ENCODE measurements at places on chromosomes 1 and 21.

- no peak for DNase-seq
Measured at GRCh38 chr21:35579520-35580293, 480.6 kb downstream of the SETD4 start.

DNA sequence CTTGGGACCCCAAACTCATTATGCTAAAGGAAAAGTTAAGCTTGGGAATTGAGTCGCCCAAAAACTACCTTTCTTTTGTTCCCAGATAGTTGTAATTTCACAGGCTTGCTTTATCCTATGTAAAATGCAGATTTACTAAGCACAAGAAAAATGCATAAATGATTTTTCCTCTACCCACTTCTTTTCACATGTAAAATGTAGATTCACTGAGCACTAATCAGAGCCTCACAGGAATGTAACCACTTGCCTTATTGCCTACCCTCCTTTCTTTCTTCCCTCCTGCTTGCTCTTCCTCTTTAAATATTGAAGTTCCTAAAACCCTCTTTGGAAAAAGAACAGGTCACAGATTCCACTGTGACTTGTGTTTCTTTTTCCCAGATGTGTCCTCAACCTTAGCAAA lies 18.3 kb downstream of the CAPN8 start:
- DNase-seq: no peak

DNA sequence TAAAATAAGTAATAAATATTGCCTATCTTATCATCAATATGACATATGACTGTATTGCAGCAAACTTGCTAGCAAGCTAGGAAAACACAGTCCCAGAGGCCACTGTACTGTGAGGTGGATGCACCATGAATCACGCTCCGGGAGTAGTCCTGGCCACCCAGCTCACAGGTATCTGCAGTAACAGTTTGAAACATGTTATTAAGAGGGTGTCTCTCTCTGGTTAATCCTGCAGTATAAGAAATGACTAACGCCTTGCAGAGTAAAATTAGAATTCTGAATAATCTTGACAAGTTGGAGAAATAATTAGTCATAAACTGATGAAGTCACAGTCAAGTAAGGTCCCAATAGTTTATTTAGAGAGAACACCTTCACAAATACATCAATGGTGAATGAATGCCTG lies 34.0 kb upstream of the DPT start:
- DNase-seq: no peak

GRCh38 chr1:201175820-201176500 lies 14.7 kb upstream of the IGFN1 start:
- DNase-seq: no peak

DNA sequence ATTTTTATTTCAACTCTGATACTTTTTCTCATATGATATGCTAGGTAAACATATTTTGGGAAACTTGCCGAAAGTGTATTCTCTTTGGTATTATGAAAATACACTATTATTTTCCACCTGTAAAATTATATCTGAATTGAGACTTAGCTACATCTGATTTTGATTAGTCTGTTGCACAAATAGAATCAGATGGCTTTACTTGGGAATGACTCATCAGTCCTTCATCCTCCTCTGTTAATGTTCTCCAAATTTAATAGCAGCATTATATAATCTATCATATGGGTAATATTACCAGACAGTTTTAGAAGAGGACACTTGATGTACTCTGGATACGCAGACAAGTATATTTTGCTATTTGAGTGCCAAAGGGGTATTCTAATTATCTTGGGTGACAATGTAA lies 245.3 kb downstream of the CTH start:
- DNase-seq: no peak

GRCh38 chr1:230208619-230209261 lies 141.7 kb downstream of the GALNT2 start:
- DNase-seq: no peak

DNA sequence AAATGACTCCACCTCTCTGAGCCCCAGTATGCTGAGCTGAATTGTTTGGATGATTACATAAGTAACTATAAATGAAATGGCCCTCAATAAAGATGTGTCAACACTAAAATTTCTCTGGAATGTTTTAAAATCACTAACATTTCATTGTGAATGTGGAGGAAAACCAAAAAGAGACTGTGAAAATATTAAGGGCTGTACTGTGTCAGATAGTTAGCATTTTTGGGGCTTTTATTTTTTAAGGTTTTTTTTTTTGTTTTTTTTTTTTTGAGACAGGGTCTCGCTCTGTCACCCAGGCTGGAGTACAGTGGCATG lies 6.3 kb downstream of the MYOC start:
- DNase-seq: no peak

DNA sequence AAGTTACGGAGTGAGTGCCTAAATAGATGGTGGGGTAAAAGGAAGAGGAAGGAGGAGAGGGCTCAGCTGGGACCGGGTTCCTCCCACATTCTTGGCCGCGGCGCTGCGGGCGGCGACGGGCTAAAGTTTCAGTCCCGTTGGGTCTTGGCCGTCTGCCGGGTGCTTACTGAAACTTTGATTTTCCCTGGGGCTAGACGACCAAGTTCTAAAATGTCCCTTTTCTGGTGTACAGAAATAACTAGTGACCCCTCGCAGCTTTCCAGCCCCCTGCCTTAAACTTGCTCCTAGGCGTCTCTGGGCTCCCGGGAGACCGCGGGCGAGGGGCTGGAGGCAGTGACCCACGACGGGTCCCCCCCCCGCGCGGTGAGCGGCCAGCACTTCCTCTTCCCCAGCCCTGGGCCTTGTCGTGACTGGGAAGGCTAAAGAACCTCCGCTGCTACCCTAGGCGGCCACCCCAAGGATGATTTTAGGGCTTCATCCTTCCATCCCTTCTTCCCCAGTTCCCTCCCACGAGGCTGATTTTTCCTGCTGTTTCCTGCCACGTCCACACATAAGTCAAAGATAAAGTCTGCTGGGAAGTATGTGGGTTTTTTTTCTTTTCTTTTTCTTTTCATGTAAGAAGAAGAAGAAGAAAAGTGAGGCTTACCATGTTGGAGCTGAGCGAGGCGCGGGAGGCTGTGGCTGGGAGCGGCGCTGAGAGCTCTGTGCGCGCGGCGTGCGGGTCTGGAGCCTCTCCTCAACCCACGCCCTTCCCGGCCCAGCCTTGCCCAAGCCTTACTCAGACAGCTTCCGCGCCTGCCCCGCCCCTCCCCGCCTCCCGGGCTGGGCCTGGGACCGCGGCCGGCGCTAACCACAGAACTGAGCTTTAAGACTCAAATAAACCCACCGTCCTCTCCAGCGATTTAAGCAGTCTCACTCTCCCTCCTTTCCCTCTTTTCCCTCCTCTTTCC lies at the start of gene S100A11:
Gene S100A11, minus strand, starts transcription at position 738 of the 950 bp plus-strand sequence. Its CDS starts 89 bp downstream, at position 649.
- DNase-seq: peak; percentile 92

GRCh38 chr1:31714442-31715086 lies 10.7 kb upstream of the COL16A1 start:
- DNase-seq: peak; percentile 86

DNA sequence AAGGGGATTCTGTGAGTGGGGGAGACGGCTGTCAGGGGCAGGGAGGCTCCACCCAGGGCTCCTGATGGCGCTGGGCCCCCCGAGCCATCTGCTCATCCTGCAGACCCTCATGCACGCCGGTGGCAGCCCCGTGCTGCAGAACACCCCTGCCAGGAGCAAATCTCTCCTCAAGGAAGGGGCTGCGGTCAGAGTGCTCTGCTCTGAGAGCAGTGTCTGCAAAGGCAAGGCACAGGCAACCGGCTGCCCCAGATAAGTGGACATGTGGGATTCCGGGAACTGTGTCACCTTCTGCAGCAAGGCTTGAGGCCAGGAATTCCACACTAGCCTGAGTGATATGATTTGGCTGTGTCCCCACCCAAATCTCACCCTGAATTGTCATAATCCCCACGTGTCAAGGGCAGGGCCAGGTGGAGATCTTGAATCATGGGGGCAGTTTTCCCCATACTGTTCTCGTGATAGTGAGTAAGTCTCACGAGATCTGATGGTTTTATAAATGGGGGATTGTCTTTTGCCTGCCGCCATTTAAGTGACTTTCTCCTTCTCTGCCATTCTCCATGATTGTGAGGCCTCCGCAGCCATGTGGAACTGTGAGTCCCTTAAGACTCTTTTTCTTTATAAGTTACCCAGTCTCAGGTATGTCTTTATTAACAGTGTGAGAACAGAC lies 101.0 kb downstream of the PDE9A start:
- DNase-seq: no peak

DNA sequence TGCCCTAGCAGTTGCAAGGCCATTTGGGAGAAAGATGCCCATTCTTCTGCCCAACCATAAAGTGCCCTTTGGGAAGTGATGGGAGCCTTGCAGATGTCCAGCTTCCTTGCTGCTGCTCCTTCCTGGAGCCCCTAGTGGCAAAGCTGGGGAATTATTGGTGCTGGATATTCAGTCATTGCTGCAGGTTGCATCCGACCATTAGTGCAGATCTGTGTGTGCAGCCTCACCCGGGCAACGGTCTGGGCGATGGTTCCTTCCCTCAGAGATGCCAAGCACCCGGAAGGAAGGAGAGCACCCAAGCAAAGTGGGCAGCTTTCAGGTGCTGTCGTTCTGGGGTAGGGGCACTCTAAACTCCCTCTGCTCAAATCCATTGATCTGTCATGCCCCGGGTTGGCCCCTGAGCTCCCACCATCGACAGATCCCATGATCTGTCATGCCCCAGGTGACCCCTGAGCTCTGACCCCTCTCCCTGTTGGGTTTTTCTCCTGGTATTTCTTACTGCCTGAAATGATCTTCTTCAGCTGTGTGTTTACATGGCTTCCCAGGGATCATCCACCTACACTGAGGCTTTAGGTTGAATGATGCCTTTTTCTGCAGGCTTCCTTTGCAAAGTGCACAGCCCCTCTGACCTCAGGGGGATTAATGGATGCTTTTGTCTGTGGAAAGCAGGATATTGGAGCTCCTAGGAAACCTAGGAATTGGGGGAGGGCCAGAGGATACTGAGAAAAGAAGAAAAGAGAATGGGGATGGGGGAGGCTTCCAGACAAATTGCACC lies 467.5 kb downstream of the PTPRU start:
- no peak for DNase-seq

DNA sequence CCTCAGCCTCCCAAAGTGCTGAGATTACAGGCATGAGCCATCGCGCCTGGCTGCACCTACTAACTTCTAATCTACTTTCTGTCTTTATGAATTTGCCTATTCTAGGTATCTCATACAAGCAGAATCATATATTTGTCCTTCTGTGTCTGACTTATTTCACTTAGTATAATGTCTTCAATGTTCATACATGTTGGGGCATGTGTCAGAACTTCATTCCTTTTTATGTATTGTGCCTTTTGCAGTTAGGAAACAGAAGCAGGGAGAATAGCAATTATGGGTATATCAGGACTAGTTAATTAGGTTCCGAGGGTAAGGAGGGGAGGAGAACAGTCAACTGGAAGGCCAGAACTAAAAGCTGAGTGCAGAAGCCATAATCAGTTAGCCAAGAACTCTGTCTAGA lies 18.0 kb upstream of the NIBAN1 start:
- DNase-seq: no peak

DNA sequence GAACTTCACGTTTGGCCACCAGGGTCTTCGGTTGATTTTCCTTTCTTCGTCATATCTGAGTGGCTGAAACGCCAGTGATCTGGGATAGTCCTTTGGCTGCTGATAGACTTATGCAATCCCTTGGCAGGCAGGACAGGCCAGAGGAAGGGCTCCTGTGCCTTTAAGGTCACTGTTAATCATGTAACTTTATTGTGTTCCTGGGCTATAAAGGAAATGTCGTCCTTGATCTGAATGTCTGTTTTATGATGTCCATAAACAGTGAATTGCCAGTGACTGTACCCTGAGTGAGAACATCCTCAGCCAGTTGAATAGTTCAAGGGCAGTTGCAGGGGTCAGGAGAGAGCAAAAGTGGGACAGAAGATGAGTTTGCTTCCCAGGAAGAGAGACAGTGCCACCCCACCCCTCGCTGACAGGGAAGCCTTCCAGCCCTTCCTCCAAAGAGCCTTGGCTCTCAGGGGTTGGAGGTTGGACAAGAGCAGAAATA lies 68.0 kb downstream of the PDE9A start:
- no peak for DNase-seq

- no peak for DNase-seq
Measured at GRCh38 chr1:118042501-118042900, 113.0 kb downstream of the WDR3 start.

DNA sequence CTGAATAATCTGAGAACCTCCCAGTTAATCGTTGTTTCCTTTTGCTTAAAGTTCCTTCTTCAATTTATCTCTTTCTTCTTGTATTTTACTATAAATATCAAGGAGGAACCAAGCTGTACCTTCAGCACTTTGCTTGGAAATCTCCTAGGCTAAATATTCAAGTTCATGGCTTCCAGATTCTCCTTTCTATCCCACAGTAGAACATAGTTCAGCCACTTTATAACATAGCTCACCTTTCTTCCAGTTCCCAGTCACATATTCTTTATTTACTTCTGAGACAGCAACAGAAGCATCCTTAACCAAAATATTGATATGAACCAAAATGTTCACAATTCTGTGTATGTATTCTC lies 11.0 kb downstream of the ZMYM4 start:
- DNase-seq: no peak

DNA sequence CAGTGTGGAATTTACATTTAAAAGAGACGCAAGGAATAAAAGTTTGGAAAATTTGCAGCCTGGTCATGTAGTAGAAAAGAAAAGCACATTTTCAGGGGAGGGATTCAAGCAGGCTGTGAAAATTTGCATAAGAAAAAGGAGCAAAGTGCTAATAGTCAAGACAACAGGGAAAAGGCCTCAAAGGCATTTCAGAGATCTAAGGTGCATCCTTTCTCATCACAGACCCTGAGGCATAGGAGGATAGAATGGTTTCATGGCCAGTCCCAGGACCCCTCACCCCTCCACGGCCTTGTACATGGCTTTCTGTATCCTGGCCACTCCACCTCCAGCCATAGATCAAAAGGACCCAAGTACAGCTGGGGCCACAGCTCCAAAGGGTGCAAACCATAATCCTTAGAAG lies 380.5 kb upstream of the BRINP3 start:
- DNase-seq: no peak

DNA sequence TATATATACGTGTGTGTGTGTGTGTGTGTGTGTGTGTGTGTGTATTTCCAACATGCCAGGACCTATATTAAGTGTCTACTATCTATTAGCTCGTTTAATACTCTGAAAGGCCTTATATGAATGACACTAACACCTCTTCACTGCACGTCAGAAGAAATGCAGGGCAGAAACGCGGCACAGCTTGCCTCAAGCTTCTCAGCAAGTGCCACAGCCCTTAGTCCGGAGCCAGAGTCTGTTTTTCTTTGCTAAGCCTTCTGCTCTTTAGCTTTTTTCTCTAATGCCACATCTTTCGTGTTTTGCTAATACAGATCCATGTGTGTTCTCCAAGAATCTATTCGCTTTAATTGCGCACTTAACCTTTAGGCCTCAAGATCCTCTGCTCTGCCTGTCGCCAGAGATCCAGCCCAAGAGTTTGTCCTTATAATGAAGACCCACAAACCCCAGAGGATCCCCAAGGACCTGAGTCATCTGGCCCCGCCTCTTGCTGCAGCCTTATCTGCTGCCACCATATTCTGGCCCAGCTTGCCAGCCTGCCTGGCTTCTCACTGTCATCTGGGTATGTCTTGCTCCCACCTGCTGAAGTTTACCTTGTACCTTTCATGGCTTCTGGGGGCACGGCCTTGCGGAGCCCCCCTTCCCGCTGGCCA lies 2.0 kb upstream of the TRIM58 start:
- no peak for DNase-seq

DNA sequence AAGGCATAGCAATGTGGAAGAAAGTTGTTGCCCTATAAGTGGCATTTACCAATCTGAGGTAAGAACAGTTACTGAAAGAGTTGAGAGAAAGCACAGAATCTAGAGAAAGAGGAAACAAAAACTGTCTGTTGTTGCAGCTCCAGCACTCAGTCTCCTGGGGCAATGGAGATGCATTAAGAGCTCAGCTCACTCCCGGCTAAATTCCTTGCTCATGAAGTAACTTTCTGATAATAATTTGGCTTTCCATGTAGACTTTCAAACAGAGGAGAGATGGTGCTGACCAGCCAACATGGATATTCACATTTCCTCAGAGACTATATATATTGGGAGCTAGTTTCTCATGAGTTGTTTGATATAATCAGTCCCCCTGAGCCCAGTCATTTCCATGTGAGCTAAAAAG lies 135.3 kb downstream of the GDAP2 start:
- DNase-seq: peak; percentile 30
